ENCODE measurements at places on chromosomes 11 and 22.

DNA sequence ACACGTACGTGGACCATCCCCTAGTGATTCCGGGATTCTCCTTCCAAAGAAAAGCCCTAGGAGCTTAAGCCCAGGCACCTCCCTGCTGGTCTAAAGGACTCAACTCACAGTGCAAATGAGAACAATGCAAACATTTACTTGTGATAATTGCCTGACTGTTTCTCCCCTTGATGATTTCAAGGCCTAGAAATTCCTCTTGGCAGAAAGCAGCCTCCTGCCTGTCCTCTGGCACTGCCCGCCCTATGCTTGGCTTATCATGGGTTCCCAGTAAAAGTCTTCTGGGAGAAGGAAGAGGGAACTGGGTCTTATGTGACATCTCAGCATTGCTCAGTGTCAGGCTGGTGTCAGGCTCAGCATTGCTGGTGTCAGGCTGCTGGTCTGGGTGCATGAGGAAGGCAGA, 351.8 kb downstream of the SHANK2 start:
- no peak for DNase-seq

- DNase-seq, result peak; percentile 40
Observed at GRCh38 chr22:48889209-48889830, 938.4 kb downstream of the BRD1 start.

GRCh38 chr11:78788533-78788932, 213.9 kb upstream of the NARS2 start:
- DNase-seq, result no peak

GRCh38 chr11:109085708-109086373, 336.1 kb upstream of the C11orf87 start:
- no peak for DNase-seq

- no peak for DNase-seq
Observed at GRCh38 chr22:19182472-19183157, 4.1 kb upstream of the SLC25A1 start.

DNA sequence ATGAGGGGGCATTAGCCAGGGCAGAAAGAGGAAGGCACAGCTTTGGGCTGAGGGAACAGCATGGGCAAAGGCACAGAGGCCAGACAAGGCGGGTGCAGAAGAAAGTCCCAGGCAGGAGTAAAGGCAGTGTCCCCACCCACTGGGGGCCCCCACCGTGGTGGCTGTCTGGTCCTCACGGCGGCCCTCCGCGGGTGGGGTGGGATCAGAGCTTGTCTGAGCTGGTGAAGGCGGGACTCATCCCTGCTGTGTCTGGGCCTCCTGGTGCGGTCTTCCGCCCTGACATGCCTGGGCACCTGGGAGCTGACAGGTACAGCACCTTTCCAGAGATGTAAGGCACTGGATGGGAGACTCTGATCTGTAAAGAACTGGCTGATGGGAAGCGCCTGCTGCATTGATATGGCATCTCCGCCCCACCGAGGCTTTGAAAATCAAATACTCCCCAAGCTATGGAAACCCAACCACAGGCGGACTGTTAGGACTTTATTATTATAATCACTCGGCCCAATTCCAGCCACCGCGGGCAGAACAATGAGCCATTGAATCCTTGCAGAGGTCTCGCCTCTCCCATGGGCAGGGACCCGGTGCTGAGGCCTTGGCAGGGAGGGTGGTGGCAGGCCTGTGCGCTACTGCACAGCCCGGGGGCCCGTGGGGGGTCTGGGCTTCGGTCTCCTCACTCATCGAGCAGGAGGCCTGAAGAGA, 14.2 kb upstream of the GNB1L start:
- no peak for DNase-seq

- DNase-seq, result peak; percentile 78
Observed at GRCh38 chr22:32839831-32840584, 38.5 kb downstream of the TIMP3 start.

- no peak for DNase-seq
Observed at GRCh38 chr11:34540870-34541269, 27.3 kb upstream of the ELF5 start.

DNA sequence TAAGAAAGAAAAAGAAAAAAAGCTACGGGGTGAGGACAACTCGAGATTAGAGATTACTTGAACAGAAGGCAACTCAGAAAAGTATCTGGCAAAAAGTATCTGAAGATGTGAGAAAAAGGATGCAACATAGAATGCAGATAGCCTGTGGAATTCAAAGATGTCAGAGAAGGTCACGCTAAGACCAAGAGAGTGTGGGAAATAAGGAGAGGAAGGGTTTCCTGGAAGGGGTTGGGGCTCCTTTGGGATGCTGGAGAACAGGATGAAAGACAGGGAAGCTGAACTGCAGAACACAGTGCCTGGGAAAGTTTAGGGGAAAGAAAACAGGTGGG, 1.2 kb downstream of the GUCY1A2 start:
- DNase-seq, result no peak

DNA sequence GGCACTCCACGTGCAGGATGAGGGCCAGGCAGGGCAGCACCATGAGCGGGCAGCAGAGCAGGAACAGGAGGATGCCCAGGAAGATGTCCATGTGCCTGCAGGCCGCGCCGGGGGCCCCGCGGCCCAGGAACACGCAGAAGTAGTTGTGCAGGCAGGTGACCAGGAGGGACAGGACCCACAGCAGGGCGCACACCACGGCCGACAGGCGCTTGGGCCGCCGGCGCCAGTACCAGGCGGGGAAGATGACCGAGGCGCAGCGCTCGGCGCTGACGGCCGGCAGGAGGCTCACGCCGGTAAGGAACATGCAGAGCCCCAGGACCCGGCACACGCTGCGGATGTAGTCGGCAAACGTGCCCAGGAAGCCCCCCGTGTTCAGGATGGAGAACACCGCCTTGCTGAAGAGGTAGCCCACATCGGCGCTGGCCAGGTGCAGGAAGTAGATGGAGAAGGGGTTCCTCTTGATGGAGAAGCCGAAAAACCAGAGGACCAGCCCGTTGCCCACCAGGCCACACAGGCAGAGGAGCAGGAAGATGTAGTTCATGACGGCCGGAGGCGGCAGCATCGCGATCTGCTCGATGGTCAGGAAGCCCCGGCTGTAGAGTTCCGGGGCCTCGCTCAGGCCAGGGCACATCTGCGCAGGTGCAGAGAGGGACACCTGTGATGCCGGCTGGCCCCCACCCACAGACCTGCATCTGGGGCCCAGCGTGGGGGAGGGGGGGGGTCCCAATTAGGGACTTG, 7.2 kb downstream of the MRGPRF start:
- peak; percentile 62 for DNase-seq

- peak; percentile 83 for DNase-seq
Observed at GRCh38 chr22:31944700-31945442, 536 bp downstream of the YWHAH start.

- no peak for DNase-seq
Observed at GRCh38 chr11:66727282-66728037, 1.6 kb downstream of the SPTBN2 start.

GRCh38 chr11:17845431-17845881, 110.9 kb downstream of the KCNC1 start:
- DNase-seq, result no peak

DNA sequence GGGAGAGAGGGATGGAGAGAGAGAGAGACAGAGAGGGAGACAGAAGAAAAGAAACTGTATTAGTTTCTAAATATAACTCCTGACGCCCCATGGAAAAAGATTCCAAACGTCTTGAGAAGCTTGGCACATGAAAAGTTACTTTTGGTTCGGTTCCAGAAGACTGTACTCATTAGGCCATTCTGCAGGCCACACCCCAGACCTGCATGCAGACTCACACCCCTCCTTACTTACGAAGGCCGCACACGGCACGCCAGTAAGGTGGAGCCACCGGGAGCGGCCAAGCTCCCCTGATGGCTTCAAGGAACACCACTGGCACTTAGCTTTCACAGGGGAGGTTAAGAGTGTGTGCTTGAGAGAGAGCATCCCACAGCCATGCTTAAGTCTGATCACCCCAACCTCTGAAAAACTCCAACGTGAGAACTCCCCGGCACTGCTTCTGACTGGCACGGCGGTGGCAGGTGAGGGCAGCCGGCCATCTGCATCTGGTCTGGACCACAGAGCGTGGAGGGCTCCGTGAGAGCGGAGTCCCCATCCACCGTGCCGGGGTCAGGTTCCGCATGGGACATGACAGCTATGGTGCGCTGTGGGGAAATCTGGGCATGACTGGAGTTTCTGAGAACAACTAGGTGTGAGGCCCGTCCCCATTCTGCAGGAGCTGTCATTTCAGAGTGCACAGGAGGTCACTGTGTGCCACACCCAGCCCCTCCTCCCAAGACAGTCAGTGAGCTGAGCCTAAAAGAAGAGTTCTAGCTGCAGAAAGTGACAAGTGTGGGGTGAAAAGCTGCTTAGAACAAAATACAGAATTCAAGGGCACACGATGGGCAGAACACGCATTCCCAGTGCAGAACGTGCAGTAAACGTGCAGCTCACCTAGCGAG, 62.4 kb downstream of the MYH9 start:
- DNase-seq, result no peak

GRCh38 chr11:12157241-12157661, 46.9 kb downstream of the MICAL2 start:
- DNase-seq, result no peak

DNA sequence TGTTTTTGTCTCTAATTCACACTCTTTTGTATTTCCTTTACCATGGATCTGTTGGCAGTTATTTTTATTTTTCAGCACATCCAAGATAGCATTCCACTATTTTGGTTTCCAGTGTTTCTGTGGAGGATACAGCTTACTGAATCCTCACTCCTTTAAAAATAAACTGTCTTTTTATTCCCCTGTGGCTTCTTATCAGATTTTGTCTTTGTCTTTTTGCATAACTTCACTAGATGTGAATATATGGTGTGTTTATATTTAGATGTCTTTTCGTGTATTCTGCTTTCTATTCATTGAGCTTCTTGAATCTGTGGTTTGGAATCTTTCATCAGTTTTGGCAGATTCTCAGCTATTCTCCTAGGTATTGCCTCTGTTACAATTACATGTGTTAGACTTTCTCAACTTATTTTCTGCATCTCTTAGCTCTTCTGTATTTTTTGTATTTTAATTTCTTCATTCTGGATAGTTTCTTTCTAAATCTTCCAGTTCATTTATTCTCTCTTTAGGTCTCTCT, 7.4 kb upstream of the ATXN10 start:
- no peak for DNase-seq

- DNase-seq, result peak; percentile 84
Observed at GRCh38 chr22:23178512-23179254, 1.6 kb upstream of the BCR start.
